CD4-positive, alpha-beta T cell treated with Interleukin-4 for 4 hours (primary cell): ENCODE measurements at places on chromosomes 6 and 20.
A peak's percentile ranks its signal among the peaks of the same experiment; 100 is the strongest.

DNA sequence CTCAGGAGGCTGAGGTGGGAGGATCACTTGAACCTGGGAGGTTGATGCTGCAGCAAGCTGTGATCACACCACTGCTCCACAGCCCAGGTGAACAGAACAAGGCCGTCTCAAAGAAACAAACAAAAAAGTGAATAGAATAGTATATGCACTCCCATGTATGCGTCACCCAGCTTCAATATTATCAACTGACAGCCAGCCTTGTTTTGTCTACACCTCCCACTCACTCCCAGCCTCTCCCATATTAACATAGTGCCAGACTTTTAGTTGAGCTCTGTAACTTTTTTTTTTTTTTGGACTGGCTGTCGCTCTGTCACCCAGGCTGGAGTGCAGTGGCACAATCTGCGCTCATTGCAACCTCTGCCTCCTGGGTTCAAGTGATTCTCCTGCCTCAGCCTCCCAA is 18.1 kb upstream of the ILRUN start:
- no peak for DNase-seq

GRCh38 chr20:3407040-3407770 is at the start of gene DNAAF9:
Gene DNAAF9 (minus strand): TSS chr20:3407669. CDS start chr20:3407557, 112 bp downstream.
- DNase-seq, result peak; percentile 60

DNA sequence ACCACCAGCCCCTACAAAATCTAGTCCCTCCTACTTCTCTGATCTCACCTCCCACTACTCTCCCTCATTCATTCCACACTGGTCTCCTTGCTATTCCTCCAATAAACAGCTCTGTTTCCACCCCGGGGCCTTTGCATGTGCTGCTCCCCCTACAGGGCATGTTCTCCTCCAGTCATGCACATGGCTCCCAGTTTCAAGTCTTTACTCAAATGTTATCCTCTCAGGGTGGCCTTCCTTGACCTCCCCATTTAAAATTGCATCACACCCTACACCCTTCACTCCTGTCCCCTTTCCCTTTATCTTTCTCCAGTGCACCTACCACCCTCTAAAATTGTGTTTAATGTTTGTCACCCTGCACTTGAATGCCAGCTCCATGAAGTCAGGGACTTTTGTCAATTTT is 174.5 kb downstream of the MRPL14 start:
- no peak for DNase-seq

DNA sequence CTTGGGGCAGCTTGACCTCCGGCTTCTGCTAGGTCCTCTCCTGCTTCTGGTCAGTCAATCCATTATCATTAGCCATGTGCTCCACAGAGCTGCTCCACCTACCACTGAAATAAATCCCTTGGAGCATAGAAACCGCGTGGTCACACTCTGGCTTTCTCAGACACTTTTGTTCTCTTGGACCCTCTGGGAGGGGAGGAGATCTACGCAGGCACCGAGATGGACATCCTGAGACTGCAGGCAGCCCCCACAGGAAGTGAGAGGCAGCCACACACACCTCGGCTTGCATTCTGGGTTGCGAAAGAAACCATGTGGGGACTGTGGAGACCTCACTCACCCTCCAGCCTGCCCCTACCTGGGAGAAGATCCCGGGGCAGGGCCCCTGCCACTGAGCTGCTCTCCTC is 79.5 kb downstream of the FYN start:
- peak; percentile 59 for DNase-seq
